ENCODE measurements at places on chromosomes 3 and 15. TPM values are rescaled to one million over a fixed set of nuclear protein-coding genes. Genes with fewer than 3 reads are reported as not detected.
A peak's percentile ranks its signal among the peaks of the same experiment; 100 is the strongest.

DNA sequence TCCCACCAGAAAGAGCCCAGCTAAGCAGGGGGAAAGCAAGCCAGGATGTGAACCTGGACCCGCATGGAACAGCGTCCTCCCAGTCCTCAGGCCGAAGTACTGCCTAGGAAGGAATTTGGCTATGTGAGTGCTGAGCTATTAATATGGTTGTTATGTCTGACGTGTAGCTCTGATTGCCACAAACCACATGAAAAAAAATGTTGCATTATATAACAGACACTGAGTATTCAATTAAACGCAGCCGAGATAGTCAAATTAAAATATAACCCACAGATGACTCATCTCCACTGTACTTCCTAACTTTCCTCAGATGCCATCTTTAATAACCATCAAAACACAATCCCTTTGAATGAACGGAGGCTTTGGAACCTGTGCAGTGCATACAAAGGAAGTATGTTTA lies 111.1 kb downstream of the GABRB3 start:
- H3K4me1 ChIP-seq, result no peaks in the 10 kb centered on the region
- H3K27ac ChIP-seq, result no peak overlapping the region
- H3K27me3 ChIP-seq, result no peaks in the 10 kb centered on the region
- H3K4me3 ChIP-seq, result no peak overlapping the region
- H3K36me3 ChIP-seq, result no peaks in the 10 kb centered on the region

DNA sequence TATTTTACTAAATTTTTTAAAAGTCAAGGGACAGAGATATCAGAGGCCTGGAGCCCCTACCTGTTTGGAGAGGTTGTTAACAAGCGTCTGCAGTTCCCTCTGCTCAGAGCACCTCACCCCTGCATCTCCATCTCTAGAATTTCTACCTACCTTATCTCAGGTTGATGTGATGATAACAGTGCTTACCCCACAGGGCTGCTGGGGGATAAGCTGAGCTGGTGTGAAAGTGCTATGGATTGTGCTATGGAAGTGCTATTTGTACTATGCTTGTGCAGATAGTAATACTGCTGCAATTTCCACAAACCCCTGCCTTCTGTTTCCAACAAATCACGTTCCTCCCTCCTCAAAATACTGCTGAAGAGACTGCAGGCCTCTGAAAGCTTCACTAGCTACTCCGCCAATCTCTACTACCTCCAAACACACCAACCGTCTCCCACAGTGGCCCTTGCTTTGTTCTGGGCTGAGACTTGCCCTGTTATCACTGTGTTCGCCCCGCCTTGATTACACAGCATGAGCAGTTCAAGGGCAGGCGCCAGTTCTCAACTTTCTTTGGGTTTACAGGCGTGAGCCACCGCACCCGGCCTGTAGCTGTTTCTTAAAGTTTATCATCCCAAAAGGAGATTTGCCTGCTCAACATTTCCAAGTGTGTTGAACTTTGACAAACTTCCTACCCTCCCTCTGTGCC lies 28.4 kb upstream of the PARL start:
- H3K4me3 ChIP-seq, result no peak overlapping the region
- H3K4me1 ChIP-seq, result no peaks in the 10 kb centered on the region
- H3K27ac ChIP-seq, result no peak overlapping the region
- peaks cover 5% of the 10 kb centered on the region for H3K27me3 ChIP-seq
- H3K36me3 ChIP-seq, result no peaks in the 10 kb centered on the region

GPR62 gene
- total RNA-seq, result not detected

GRCh38 chr3:172550347-172550943 lies 27.2 kb upstream of the TNFSF10 start:
- H3K27me3 ChIP-seq, result no peaks in the 10 kb centered on the region
- peak overlapping the region; percentile 45 for H3K4me3 ChIP-seq
- peaks cover 10% of the 10 kb centered on the region for H3K36me3 ChIP-seq
- DNase-seq, result peak; percentile 61

- no peak overlapping the region for H3K4me3 ChIP-seq
- peaks cover 1% of the 10 kb centered on the region for H3K27me3 ChIP-seq
- no peak overlapping the region for H3K27ac ChIP-seq
- no peak for DNase-seq
Measured at GRCh38 chr3:123300583-123300982, 98.8 kb downstream of the SEC22A start.

NR2E3 gene
- total RNA-seq, result not detected

DNA sequence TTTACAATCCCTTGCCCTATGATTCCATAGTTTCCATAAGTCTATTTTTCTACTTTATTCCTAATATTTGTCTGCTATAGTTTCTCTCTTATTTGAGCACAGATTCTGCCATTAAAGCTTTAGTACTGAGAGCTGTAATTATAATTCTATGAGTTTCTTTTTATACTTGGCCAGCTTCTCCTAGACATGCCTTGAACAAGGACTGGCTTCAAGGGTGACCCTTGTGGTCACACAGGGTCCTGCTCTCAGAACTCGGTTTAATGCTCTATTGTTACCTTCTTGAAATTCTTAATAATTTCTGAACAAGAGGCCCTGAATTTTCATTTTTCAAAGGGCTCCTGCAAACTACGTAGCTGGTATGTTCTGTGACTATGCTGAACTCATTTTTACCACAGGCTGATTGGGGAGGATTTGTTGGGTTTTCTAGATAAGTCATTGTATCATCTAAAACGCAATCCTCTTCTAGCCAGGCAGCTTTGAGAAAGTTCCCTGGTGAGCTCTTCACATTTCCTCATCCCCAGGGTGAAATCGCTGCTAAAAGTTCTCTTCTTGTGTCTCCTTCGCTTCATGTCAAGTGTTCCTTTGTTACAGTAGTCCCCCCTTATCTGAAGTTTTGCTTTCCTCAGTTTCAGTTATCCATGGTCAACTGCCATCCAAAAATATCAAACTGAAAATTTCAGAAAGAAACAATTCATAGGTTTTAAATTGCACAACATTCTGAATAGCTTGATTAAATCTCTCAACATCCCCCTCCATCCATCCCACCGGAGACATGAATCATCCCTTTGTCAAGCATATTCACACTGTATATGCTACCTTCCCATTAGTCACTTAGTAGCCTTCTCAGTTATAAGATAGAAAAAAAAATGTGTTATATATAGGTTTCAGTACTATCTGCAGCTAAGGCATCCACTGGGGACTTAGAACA lies 12.6 kb upstream of the PLCL2 start:
- H3K27ac ChIP-seq, result no peak overlapping the region
- peaks cover 42% of the 10 kb centered on the region for H3K27me3 ChIP-seq
- H3K4me1 ChIP-seq, result peaks cover 1% of the 10 kb centered on the region

GRCh38 chr3:184129012-184129411 lies 6.1 kb upstream of the EIF2B5 start:
- no peak overlapping the region for H3K27ac ChIP-seq
- H3K4me1 ChIP-seq, result peaks cover 8% of the 10 kb centered on the region
- H3K4me3 ChIP-seq, result no peak overlapping the region
- H3K27me3 ChIP-seq, result peaks cover 3% of the 10 kb centered on the region
- H3K36me3 ChIP-seq, result no peaks in the 10 kb centered on the region

- peak overlapping the region; percentile 47 for H3K4me3 ChIP-seq
- no peaks in the 10 kb centered on the region for H3K36me3 ChIP-seq
- peaks cover 3% of the 10 kb centered on the region for H3K27me3 ChIP-seq
Measured at GRCh38 chr3:195555110-195555509, 12.0 kb upstream of the PPP1R2 start.

GRCh38 chr3:109073116-109073515 lies 44.8 kb downstream of the MORC1 start:
- no peak overlapping the region for H3K4me3 ChIP-seq
- no peaks in the 10 kb centered on the region for H3K36me3 ChIP-seq
- no peak for DNase-seq
- peaks cover 11% of the 10 kb centered on the region for H3K4me1 ChIP-seq
- H3K27ac ChIP-seq, result no peak overlapping the region

FBN1 gene
- total RNA-seq, result 0.61 TPM

All from activated T-helper 1 cell treated with anti-CD3 and anti-CD28 coated beads, Interleukin-12 subunit alpha, Interleukin-12 subunit beta, Interleukin-2, Interleukin-4 antibody, amounts not matched to agents 30 ng/mL and 10 ng/mL and 1 ng/mL, durations not matched to agents 14 hours and 24 hours and 36 hours (primary cell).